Dorsolateral prefrontal cortex (tissue), 122 donors: ENCODE measurements at places on chromosomes 12 and 14. TPM values are rescaled to one million over a fixed set of nuclear protein-coding genes. Genes with fewer than 3 reads are reported as not detected.

SMIM41 gene
- total RNA-seq: not detected

SYCP3 gene
- total RNA-seq: 0.84 TPM

MYO1A gene
- 1.4 TPM for total RNA-seq

INF2 gene
- total RNA-seq: 103 TPM

SOAT2 gene
- not detected for total RNA-seq

JDP2 gene
- total RNA-seq: 40.5 TPM

EML5 gene
- 15.0 TPM for total RNA-seq

PLEKHG3 gene
- 118 TPM for total RNA-seq

KLRC3 gene
- total RNA-seq: 2.2 TPM

ZNF219 gene
- 19.4 TPM for total RNA-seq

CSAD gene
- total RNA-seq: 73.6 TPM

IFI27 gene
- 52.5 TPM for total RNA-seq

SOX5 gene
- 64.3 TPM for total RNA-seq

ACOT6 gene
- total RNA-seq: not detected

C12orf54 gene
- 3.3 TPM for total RNA-seq

PRIMA1 gene
- 10.9 TPM for total RNA-seq

GRCh38 chr12:54562750-54563356 lies 13.5 kb downstream of the PDE1B start:
- no peak for DNase-seq

- DNase-seq: no peak
Observed at GRCh38 chr12:100652488-100652887, 79.0 kb downstream of the GAS2L3 start.

GRCh38 chr14:93073910-93074769 lies 41.6 kb downstream of the ITPK1 start:
- DNase-seq: no peak

- no peak for DNase-seq
Observed at GRCh38 chr12:120148011-120148410, 31.5 kb upstream of the RAB35 start.

DNA sequence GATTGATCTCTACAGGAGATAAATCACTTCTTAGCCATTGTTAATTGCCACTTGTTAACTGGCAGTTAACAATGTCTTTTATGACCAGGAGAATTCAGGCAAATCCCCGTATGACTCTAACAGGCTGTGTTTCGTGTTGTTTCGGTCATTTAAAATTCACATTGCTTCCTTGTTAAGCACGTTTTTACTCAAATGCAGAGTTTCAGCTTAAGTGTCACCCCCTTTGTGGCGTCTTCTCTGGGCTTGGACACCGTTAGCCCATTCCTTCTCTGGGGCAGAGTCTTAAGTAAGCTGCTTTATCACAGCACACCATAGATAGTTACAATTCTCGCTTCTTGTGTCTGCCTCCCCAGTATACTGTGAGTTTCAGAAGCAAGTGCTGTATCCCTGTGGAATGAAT lies 205.4 kb downstream of the EPS8 start:
- DNase-seq: no peak

- DNase-seq: no peak
Observed at GRCh38 chr12:6083601-6084000, 40.9 kb downstream of the VWF start.

- no peak for DNase-seq
Observed at GRCh38 chr12:11941606-11942337, 129.0 kb upstream of the BCL2L14 start.

- no peak for DNase-seq
Observed at GRCh38 chr14:56413721-56414120, 165.9 kb upstream of the TMEM260 start.

GRCh38 chr14:80055667-80056496 lies 155.4 kb downstream of the DIO2 start:
- no peak for DNase-seq

- DNase-seq: no peak
Observed at GRCh38 chr12:15801770-15802744, 12.9 kb upstream of the EPS8 start.

GRCh38 chr12:48863291-48863690 lies 2.4 kb downstream of the RND1 start:
- no peak for DNase-seq

DNA sequence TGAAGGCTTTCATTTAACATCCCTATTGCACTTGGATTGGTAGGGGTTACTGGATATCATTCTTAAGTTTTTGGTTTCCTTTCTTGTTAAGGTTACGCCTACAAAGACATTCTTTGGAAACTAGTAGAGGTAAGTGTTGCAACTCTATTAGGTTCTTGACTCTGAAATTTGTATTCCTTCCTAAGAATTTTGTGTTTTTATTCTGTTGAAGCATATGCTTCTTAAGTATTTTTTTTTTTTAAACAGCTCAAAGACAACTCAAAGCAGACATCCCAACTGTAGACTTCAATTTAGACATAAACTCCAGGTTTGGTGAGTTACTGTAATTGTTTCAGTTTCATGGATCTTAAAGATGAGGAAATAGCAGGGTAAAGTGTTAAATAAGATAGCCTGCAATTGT lies 1.1 kb upstream of the RBMS2 start:
- DNase-seq: no peak

- no peak for DNase-seq
Observed at GRCh38 chr12:65656156-65656882, 168.0 kb upstream of the HMGA2 start.

- DNase-seq: no peak
Observed at GRCh38 chr12:132407451-132407961, 78.1 kb upstream of the GALNT9 start.

- no peak for DNase-seq
Observed at GRCh38 chr12:14878488-14878887, 7.2 kb downstream of the MGP start.

- no peak for DNase-seq
Observed at GRCh38 chr12:70652451-70652850, 15.2 kb upstream of the PTPRB start.

- peak; percentile 89 for DNase-seq
Observed at GRCh38 chr14:93712838-93713724, 75.2 kb downstream of the PRIMA1 start.

- no peak for DNase-seq
Observed at GRCh38 chr12:57939291-57939690, 2.1 kb upstream of the ATP23 start.

DNA sequence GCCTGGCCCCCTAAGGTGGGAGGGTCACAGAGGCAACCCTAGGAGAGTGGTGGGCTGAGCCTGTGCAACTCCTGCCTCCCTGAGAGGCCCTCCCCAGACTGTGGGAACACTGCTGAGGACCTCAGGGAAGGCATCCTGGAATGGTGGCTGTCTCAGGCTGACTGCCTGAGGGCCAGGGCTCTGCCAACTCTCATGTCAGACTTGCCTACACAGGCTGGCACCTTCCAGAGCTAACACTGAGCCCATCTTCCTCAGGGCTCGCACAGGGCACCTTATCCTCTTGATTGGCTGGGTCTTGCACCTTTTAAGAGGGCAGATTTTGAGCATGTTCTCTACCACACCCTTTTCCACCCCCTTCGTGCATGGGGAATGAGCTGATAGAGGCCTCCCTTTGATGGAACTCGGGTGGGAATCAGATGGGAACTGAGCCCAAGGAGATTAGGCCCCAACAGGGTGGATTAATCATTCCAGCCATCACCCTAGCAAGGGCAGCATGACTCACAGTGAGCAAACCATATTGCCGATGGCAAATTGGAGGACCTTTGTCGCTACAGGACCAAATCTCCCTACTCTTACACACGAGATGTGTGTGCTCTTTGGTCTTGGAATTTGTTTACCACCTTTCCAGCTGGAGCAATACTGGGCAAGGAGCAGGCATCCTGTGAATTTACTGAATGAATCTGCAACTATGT lies 702.8 kb downstream of the VRK1 start:
- no peak for DNase-seq

GRCh38 chr12:47734725-47735480 lies 9.6 kb upstream of the ENDOU start:
- DNase-seq: peak; percentile 69

DNA sequence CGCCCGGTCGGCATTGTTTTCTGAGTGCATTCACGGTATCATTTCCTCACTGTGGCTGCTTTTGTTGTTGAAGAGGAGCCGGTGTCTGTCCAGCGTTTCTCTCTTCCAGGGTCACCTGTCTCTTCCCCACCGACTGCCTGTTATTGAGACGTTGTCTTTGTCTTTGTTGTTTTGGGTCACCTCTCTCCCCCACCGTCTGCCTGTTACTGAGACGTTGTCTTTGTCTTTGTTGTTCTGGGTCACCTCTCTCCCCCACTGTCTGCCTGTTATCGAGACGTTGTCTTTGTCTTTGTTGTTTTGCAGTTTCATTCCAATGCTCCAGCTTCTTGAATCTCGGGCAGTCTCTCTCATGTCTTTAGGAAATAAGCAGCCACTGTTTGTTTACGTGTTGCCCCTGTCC lies 69.9 kb downstream of the DDX51 start:
- DNase-seq: no peak
